ENCODE measurements at places on chromosomes 7 and 10.

GRCh38 chr7:94115316-94115715 lies 111.2 kb upstream of the BET1 start:
- no peak for DNase-seq

GRCh38 chr10:96835899-96836298 lies 3.8 kb downstream of the LCOR start:
- DNase-seq: no peak

GRCh38 chr7:14073543-14073942 lies 84.1 kb upstream of the ETV1 start:
- no peak for DNase-seq

DNA sequence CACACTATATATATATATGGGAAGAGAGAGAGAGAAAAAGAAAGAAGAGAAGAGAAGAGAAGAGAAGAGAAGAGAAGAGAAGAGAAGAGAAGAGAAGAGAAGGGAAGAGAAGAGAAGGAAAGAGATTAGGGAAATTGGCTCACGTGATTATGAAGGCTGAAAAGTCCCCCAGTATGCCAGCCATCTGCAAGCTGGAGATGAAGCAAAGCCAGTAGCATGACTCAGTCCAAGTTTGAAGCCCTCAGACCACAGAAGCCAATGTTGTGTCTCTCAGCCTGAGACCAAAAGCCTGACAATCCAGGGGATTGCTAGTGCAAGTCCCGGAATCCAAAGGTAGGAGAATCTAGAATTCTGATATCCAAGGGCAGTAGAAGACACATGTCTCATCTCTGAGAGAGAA lies 206.3 kb upstream of the PRSS1 start:
- no peak for DNase-seq

Measured in stimulated activated CD8-positive, alpha-beta memory T cell treated with anti-CD3 and anti-CD28 coated beads, Interleukin-15, amount 100 ng/mL, for 24 hours (primary cell).